ENCODE measurements at places on chromosomes 2 and 18.

DNA sequence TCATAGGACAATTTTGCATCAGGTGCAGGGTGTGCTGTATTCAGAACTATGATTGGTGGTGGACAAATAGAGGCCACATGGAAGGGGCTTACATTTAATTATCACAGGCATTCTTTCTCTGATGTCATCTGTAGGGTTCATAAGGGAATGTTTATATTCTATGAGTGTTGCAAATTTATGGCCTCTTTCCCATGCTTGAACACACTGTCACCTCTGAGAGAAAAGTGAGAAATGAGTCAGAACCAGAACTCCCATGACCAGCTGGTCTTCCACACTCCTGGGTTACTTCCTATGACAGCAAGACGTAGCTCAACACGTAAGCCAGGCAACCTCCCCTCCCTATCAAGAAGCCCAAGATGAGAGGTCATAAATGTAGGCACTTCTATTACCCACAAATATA, 310.8 kb downstream of the PIEZO2 start:
- DNase-seq = no peak

DNA sequence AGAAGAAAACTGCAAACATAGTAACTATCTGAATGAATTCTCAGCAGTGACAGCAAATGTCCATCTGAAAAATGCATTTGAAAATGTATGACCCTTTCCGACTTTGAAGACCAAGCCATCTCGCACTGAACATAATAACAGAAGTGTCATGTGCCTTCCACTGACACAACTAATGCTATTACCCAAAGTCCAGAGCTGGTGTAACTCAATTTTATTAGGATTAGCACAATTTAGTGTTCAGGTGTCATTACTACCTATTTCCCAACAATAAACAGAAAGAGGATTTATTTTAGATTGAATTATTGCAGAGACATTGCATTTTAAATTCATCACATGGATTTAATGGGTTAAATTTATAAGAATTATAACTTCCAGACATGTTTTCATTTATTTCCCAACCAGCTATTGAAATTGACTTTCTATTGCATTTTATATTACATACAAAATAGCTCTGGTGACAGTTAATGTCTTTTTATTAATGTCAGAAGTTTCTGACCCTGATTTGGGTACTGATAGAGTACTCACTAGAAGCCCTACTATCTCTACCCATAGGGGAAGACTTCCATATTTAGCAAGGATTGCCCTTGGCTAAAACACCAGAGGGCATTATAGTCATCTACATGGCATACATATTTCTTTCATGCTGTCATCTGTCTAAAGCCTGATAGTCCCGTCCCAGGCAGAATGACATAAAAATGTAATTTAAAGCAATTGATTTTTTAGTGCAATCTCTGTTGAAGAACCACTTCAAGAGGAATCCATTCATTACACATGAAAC, 7.0 kb upstream of the STK39 start:
- DNase-seq = peak; percentile 52

DNA sequence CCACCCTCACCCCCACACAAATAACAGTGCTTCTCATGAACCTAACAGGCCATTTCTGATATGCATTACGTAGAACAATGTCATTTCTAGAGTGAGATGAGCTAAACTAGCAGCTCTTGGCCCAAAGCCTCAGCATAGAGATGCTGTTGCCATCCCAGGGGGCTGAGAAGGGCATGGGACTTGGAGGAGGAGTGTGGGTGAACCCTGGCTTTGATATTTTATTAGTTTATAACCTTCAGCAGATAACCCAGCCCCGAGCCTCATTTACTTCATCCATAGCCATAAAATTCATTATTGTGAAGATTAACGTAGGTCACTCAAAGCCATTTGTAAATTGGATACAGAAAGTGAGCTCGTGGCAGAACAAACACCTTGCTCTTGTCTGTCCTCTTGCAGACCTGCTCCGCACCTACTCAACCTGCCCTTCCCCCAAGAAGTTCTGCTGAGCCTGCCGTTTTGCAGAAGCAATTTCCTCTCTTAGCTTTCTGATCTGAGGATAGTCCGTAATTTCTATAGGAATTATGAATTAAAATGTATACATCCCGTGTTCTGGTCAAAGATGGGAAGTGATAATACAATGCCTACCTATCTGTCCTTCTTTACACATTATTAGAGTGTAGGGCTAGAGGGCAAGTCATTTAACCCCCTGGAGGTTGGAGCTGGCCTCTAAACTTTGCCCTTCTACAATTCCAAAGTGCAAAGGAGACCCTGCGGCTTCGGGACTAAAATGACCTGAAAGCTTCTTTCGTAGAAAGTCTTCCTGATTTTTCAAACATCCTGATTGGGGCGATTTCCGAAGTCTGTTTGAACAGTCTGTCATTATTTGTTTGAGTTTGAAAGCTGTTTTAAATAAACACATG, 187.4 kb downstream of the BCL2 start:
- no peak for DNase-seq

DNA sequence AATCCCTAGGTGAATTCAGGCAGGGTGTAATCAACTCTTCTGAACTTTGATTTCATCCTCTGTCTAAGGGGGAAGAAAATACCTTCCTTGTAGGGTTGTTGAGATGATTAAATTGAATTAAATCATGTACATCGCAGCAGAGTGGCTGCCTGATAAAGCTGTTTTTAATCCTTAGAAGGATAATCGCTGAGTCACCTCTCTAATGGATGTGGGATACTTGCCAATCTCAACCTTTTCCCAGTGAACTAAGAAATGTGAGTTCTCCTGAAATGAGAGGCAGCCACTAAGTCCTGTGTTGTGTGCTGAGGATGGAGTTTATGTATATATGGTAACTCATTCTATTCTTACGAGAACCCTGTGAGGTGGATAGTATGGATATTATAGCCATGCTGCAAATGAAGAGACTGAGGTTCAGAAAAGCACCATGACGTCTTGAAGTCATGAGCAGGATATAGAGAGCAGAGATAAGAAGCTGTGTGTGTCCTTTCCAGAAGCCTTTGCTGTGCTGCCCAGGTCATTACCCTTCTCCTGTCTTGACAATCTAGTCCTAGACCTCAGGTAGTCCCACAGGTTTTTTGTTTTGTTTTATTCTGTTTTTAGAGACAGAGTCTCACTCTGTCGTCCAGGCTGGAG, 93.3 kb downstream of the HNRNPLL start:
- DNase-seq = no peak

DNA sequence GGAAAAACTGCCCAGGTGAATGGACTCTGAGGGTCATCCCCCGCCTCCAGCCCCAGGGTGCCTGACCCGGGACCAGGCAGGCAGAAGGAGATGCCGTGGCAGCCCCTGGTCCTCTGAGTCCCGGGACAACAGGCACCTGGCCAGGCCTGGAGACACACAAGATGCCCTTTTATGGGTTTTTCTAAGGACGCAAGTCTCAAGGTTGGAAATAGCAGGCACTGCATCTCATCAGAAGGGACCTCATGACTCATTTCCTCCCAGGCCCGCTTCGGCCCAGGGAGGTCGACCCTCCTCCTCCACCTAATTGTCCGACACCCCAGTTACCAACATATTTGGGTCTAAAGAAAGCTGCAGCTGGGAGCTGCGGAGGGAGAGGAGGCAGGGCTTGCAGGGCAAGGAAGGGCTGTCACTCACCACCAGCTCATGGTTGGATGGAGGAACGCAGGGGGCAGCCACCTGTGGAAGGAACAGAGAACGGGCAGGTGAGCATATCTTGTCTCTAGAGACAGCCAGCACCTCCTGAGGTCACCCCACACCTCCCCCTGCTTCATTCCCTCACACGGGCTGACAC, 82.9 kb downstream of the TNS1 start:
- DNase-seq = peak; percentile 57

DNA sequence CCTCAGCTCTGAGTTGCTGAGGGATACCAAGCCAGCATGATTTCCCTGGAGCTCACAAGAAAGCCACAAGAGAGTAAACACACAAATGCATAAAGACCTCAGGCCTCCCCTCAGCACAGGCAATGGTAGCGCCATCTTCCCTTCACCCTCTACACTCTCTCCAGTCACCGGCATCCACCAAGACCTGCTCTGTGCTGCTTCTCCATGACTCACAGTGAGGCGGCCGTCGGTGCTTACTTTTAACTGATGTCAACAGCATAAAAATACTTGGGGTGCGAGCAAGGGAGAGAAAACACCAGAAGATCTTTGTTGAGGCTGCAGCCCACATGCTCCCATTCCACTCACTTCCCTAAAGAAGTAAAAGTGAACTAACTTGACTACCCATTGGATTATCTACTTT, 46.7 kb downstream of the L3MBTL4 start:
- no peak for DNase-seq

DNA sequence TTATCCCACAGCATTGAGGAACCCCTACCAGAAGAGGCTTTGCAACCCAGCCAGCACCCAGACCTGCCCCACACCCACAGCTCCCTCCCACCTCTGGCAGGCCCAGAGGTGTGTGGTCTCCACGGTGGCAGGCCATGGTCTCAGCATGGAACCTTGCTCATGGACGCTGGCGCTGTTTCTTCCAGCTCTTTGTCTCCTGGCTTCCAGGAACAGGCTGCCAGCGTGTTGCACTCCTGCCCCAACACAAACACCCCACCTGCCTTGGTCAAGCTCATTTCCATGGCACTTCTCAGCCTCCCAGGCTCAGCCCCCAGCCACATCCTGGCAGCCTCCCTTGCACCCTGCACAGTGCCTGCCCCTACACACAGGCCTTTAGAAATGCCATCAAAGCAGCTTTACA, 31.7 kb downstream of the EN1 start:
- DNase-seq = no peak

DNA sequence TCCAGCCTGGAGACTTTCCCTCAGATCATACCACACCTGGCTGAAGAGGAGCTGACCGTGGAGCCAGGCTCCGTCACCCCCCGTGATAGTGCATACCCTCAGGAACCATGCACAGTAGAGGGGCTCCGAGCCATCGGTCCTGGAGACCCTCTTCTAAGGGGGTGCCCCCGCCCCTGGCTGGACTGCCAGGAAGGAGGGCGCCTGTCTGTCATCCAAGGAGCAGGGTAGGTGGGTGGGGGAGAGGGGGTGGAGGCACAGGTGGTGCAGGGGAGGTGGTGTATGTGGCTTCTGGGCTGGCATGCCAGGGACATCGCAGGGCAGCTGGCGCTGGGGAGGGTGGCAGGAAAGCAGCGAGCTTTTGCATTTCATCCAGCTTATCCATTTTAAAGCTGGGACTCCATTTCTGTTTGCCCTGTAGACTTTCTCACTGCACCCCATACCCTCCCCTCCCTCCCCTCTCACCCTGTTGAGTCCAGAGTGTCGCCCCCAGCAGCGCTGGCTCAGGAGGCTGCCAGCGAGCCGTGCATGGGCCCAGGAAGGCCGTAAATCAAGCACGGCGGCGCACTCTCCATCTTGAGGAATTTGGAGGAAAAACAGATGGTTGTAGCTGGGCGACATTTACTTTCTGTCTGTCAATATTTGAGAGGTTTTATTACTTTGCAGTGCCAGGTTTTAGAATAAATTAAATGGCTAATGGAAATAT, 56.2 kb upstream of the HS6ST1 start:
- no peak for DNase-seq

DNA sequence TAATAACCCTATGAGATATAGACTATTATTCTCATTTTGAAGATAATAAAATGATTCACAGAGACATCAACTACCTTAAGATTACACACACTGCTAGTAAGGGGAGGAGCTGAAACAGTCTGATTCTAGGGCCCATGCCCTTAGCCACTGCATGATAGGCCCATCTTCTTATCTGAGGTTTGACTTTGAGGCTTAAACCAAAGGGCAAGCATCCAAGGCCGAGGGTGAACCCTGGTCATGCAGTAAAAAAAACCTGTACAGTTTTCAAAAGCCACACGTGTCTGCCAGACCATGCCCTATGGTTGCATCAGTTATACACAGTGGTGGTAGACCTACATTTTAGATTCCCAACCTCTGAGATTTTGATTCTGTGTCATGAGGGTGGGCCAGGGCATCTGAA, 44.8 kb downstream of the POLE4 start:
- no peak for DNase-seq

DNA sequence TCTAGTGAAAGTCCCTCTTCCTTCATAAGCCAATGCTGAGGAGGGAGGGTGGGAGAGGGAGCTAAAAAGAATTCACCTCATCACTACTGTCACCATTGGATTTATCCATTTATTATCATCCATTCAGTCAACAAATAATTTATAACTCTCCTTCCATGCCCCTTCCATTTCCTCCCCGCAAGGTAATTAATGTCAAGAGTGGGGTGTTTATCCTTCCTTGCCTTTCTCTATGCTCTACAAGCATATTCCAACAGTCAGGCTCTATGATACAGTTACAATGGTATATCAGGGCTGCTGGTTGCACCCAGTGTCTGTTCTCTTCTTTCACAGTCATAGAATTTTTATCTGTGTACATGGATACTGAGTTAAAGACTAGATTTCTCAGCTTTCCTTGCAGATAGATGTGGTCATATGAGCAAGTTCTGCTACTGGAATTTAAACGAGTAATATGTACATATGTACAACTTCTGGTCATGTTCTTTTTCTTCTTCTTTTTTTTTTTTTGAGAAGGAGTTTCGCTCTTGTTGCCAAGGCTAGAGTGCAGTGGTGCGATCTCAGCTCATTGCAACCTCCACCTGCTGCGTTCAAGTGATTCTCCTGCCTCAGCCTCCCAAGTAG, 5.1 kb upstream of the MFSD6 start:
- no peak for DNase-seq

Data from HS-27A (cell line).